ENCODE measurements at places on chromosomes 3 and 15.
A peak's percentile ranks its signal among the peaks of the same experiment; 100 is the strongest.

GRCh38 chr3:141306276-141306675 lies 62.0 kb upstream of the ZBTB38 start:
- DNase-seq: no peak

GRCh38 chr15:63203451-63204090 lies 14.2 kb downstream of the RAB8B start:
- no peak for DNase-seq

GRCh38 chr3:123660141-123660675 lies 75.4 kb upstream of the HACD2 start:
- DNase-seq: no peak

DNA sequence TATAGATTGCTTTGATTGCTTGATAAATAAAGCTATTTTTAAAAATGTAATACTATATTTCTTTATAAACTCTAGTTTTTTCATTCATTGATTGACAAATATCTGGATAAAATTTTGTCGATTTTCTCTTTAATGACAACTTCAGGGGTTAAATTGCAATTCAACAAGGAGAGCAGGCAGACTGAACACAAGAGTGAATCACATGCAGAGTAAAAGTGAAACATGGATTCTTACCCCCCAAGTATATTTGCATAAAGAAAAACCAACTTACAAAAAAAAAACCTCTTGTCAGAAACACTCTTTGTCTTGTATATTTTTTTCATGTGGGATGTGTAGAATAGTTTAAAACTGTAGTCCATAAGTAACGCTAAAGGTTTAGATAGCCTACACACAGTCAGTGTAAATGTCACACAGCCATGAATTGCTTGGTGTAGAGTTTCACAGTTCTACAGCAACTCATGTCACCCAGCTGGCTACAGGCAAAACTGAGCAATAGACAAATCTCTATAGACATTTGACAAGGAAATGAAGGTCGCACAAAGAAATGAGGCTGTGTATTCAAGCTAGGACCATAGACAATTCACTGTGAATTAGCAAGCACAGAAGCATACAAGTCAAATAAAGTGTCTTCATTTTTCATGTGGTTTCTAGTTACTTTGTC lies 141.6 kb downstream of the THRB start:
- no peak for DNase-seq

DNA sequence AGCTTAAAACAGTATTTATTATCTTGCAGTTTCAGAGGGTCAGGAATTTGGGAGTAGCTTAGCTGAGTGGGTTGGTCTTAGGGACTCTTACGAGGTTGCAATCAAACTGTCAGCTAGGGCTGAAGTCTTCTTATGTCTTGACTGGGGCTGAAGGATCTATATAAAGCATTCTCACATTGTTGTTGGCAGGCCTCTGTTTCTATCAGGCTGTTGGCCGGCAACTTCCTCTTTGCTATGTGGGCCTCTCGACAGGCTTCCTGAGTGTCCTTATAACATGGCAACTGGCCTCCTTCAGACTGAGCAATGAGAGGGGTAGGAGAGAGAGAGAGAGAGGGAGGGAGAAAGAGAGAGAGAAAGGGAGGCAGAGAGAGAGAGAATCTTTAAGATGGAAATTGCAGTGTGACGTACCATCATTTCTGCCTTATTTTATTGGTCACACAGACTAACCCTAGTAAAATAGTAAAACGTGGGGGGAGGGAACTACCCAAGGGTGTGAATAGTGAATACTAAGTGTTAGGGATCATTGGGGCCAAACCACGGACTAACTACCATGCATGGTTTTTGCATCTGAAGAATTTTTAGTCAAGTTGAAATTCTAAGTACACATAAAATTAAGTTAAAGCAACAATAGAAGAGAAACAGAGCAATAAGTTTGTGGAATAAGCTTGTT lies 16.1 kb downstream of the FGF7 start:
- DNase-seq: no peak

DNA sequence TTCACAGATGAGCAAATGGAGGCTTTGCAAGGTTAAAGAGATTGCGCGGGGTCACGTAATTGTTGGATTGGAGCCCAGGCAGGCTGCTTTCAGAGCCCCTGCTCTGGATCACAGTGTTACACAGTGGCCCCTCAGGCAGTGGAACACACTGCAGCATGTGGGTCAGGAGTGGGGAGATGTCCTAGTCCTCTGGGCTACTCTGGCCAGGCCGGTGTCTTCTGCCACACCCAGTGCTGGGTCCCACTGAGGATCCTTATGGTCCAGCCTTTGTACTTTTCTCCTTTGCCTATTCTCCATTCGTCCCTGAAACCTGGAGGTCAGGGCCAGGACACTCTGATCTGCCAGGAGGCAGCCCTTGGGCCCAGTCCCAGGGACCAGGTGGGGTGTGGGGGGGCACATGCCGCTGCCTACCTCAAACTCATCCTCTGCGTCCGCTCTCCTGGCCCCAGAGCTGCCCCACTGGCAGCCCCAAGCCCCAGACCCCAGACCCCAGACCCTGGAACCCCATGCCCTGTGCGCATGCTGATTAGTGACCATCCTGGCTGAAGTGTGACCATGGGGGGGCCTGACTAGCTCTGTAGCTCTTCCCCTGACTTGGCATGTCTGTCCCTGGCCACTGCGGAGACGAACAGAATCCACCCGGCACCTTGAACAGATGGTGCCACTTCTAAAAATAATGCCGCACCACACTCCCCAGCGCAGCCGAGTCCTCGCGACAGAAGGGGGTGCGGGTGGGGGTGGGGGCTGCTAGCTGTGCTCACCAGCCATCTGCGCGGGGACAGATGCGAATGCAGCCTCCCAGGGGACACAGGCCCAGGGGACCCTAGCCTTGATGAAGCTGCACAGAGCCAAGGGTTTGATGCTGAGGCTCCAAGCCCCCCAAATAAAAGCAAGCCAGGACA lies 41.6 kb downstream of the ATP2B2 start:
- DNase-seq: peak; percentile 83

- no peak for DNase-seq
Observed at GRCh38 chr15:34850121-34850520, 54.8 kb upstream of the ACTC1 start.

- no peak for DNase-seq
Observed at GRCh38 chr3:124413393-124413792, 316.9 kb upstream of the UMPS start.

DNA sequence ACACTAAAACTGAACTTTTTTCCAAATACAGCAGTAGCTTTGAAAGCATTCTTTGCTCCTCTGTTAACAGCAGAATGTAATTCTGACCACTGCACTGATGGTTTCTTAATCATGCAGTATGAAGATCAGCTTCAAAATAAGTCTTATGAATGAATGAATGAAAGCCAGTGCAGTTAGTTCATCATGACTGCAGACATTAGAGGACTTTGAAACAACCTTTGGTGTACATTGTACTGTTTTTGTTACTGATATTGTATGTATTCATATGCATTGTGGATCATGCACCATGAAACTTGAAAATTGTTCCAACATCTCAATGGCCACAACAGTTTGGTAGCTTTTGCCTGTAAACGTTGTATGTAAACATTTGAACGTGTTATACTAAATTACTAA lies 1.3 kb upstream of the TNIK start:
- DNase-seq: no peak

- no peak for DNase-seq
Observed at GRCh38 chr3:134795746-134796280, 753 bp downstream of the EPHB1 start.

- DNase-seq: no peak
Observed at GRCh38 chr3:25053360-25053759, 374.7 kb upstream of the RARB start.

GRCh38 chr3:170966495-170966894 lies 58.1 kb upstream of the EIF5A2 start:
- no peak for DNase-seq

DNA sequence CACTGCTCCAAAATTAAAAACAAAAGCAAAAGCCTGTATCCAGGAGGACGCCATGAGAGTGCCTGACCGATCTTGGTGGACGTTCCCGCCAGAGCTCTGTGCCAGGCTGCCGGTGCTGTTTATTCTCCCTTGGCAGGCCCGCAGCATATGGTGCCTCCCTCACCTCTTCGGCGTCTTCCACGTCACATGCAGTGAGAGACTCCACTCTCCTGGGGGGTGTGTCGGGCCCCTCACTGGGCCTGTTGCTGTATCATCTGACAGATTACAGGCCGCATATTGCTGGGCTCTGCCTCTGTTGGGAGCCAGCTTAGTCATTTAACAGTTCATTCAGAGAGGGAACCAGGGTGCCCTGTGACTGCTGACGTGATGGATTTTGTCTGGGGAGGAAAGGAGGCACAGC lies 86.4 kb upstream of the ARRDC4 start:
- DNase-seq: no peak

GRCh38 chr3:57889807-57890206 lies 118.4 kb upstream of the FLNB start:
- DNase-seq: no peak

GRCh38 chr3:169613053-169613803 lies 50.3 kb downstream of the MECOM start:
- no peak for DNase-seq

DNA sequence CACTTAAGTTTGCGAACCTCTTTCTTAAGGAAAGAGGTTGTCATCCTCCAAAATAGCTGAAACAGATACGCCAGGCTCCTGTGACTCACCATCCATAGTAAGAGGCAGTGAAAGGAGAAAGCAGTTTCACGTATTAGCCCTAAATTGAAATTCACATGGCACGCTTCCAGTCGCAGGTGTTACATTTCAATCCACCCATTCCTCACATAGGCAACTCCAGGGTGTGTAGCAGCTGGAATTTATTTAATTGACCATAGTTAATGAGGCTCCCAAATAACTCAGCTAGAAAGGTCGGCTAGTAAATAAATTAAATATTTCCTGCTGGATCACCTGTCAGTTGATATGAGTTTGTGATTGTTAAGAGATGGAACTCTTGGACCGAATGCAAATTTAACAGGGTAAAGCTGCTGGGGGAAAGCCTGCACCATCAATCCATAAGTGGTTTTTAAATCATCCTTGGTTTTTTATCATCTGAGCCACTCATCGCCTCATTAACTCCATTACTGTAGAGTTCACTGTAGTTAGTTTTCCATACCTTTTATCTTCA lies 19.6 kb downstream of the NSUN3 start:
- peak; percentile 14 for DNase-seq

Measured in NCI-H524 treated with DMSO at 0.1 percent for 48 hours (cell line).